ENCODE measurements at places on chromosomes 1 and 21. TPM values are rescaled to one million over a fixed set of nuclear protein-coding genes. Genes with fewer than 3 reads are reported as not detected.

TAS1R3 gene
- total RNA-seq, result 0.15 TPM

JAM2 gene
- total RNA-seq, result 15.3 TPM

DNA sequence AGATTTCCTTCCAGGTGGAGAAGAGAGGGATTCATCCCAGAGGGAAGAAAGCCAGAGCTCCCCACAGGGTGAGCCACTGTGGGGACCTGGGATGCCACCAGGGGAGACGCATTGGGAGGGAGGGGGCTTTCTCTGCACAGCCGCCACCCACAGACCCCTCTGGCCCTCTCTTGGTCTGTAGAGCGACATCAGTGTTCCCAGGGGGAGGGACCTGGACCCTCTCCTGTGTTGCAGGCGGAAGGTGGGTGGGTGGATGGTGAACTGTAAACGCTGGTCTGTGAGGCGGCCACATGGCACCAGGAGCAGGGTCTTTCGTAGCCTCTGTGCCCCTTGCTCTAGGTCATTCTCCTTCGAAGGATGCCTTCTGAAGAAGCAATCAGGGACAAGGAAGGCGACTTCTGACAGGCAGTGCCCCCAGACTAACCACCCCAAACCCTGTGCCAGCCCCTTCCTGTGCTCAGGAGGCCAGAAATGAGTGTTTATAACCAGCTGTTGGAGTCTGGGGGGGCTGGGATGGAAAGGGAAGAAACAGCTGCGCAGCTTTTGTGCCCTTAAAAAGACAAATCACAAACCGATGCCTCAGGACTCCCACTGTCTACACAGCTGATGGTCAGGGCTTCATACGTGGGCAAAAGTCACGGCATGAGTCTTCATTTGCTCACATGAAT lies 121.4 kb upstream of the ZBTB40 start:
- no peak overlapping the region for H3K4me3 ChIP-seq
- H3K27ac ChIP-seq, result no peak overlapping the region
- H3K27me3 ChIP-seq, result no peaks in the 10 kb centered on the region
- no peaks in the 10 kb centered on the region for H3K36me3 ChIP-seq
- DNase-seq, result peak; percentile 59
- H3K4me1 ChIP-seq, result peaks cover 19% of the 10 kb centered on the region

DNA sequence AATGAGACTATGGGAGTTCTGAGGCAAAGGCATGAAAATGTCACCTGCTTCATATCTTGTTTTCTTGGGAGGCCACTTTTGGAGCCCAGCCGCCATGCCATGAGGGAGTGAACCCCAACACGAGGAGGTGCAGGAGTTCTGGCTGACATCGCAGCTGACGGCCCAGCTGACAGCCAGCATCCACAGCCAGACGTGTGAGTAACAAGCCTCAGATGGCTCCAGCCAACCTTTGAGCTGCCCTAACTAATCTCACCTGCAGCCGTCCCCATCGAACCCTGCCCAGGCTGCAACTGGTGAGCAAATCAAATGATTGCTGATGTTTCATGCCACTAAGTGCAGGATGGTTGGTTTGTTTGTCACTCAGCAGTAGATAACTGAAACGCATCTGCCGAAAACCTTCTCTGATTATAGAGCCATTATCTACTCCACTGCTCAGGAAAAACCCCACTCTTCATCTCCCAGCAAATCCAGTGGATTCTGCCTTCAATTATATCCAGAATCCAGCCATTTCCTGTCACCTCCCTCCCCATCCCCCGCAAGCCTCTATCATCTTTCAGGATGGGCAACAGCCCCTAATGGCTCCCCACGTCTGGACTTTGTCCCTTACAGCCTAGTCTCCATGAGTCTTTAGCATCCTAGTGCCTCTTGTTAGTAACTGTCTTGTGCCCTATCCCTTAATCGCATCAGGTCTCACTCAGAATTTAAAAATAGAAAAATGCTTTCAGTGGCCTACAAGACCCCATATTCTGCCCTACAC lies 18.5 kb upstream of the RAB4A start:
- no peak overlapping the region for H3K27ac ChIP-seq
- H3K27me3 ChIP-seq, result no peaks in the 10 kb centered on the region
- no peaks in the 10 kb centered on the region for H3K36me3 ChIP-seq
- H3K4me1 ChIP-seq, result 0 out of 2 replicates have a peak, but pooled peaks cover 4% of the 10 kb centered on the region
- H3K4me3 ChIP-seq, result no peak overlapping the region

DNA sequence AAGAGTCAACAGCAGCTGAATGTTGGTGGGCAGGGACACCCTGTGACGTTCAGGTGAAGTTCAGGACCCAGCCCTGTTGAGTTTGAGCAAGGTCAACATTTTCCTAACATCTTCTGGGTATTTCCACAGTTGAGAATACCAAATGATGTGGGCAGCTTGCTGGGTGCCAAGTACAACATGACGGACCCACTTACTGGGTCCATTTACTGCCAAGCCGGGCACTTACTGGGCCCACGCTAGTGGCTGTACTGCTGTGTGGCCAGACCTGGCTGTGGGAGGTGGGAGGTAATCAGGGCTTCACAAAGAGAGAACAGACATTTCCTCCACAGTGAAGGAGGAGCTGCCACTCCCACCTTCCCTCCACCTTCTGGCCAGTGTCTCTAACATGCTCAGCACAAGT lies 99.2 kb downstream of the PSMG1 start:
- H3K4me1 ChIP-seq, result no peaks in the 10 kb centered on the region
- no peak overlapping the region for H3K4me3 ChIP-seq
- no peak overlapping the region for H3K27ac ChIP-seq
- no peaks in the 10 kb centered on the region for H3K36me3 ChIP-seq
- DNase-seq, result no peak

- H3K27me3 ChIP-seq, result no peaks in the 10 kb centered on the region
- peaks cover 41% of the 10 kb centered on the region for H3K4me1 ChIP-seq
- H3K27ac ChIP-seq, result peak overlapping the region; percentile 67
Measured at GRCh38 chr1:8118031-8118451, 91.9 kb upstream of the ERRFI1 start.

- no peak for DNase-seq
- no peak overlapping the region for H3K27ac ChIP-seq
- no peak overlapping the region for H3K4me3 ChIP-seq
- no peaks in the 10 kb centered on the region for H3K4me1 ChIP-seq
- H3K36me3 ChIP-seq, result no peaks in the 10 kb centered on the region
Measured at GRCh38 chr1:65372557-65372956, 47.9 kb upstream of the LEPR start.

Measured in SJCRH30 (cell line).